ENCODE measurements at places on chromosomes 11 and 22.

- no peak for DNase-seq
Observed at GRCh38 chr11:68659158-68659921, 25.0 kb upstream of the GAL start.

GRCh38 chr22:32407936-32408335 is 4.1 kb downstream of the RTCB start:
- DNase-seq, result no peak

GRCh38 chr11:82930229-82930628 is 28.7 kb downstream of the DDIAS start:
- no peak for DNase-seq

DNA sequence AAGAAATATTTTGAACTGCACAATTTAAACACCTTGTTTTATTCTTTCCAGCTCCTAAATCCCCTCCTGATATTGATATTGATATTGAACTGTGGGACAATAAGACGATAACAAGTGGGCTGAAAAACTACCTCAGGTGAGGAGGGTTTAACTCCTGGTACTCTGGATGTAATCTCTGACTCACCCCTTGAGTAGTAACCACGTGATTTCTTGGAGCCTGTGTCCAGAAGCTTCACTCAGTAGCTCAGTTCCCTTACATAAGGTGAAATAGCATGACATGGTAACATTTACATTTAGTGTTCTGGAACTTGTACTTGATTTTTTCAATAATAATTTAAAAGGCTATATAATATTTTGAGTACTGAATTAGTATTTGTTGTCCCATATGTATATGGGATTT is 168.0 kb downstream of the PGR start:
- no peak for DNase-seq

GRCh38 chr11:73359930-73360742 is 16.1 kb upstream of the RELT start:
- no peak for DNase-seq

All from NCI-H526 (cell line).